ENCODE measurements at places on chromosomes 6 and 20.

- no peak for DNase-seq
These were observed 15.6 kb upstream of the GCNT2 start for GRCh38 chr6:10505529-10505928.

DNA sequence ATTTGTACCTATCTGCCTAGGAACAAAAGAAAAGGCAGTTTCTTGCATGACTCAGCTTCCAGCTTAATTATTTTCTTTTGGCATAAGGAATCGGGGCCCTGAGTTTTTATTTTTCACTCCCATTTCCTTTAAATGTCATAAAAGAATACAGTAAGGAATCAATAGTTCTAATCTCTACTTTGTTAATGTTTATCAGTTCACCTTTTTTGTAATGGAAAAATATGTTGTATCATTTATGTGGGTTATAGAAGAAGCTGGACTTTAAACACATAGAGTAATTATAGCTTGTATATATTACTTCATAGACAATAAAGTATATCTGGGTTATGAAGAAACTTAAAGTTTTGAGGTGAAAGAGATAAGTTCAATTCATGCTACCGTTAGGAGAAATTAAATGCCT lies 1214.8 kb upstream of the GJE1 start:
- no peak for DNase-seq

- DNase-seq, result no peak
These were observed 25.3 kb downstream of the ACSS1 start for GRCh38 chr20:25032478-25033264.

- no peak for DNase-seq
These were observed 1075.8 kb upstream of the MANEA start for GRCh38 chr6:94501516-94501915.

DNA sequence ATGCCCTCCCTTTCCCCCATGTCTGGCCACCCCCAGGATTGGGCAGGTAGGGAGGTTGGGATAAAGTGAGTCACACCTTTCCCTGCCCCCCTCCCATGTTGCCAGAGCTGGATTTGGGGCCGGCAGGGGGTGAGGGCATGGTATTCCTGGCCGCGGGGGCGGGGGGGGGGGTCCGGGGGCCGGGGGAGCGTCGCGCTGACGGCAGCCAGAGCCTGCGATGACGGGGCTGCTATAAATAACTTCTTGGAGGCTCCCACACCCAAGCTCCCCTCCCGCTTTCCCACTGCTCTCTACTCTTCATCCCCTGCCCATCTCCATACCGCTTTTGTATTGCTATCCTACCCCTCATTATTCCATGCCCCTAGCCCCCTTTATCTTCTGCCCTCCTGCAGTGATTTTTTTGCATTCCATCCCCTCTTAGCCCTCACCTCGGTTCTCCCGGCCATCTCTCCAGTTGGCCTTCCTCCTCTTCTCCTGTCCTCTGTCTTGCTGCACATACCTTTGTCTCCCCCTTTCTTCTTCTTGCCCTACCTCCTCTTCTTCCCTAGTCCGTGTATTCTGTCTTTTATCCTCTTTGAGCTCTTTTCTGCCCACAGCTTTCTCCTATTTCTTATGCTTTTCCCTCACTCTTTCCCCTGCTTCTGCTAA lies 13.8 kb downstream of the SYNGAP1 start:
- DNase-seq, result no peak

DNA sequence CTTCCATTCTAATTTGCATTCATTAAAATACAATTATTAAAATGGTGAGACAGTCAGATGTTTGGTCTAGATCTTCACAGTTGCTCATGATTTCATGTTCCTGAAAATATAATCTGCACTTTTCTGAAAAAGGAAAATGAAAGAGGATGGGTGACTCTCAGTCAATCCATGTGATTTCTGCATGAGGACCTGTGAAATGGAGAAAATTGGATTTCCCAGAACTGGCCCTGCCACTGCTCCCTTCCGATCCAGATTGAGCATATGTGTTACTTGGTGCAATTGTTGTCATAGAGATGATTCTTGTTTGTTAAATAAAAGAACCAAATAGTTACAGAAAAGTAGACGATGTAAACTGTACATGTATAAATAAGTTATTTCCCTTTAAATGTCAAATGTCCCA lies 37.4 kb downstream of the HAO1 start:
- DNase-seq, result no peak

DNA sequence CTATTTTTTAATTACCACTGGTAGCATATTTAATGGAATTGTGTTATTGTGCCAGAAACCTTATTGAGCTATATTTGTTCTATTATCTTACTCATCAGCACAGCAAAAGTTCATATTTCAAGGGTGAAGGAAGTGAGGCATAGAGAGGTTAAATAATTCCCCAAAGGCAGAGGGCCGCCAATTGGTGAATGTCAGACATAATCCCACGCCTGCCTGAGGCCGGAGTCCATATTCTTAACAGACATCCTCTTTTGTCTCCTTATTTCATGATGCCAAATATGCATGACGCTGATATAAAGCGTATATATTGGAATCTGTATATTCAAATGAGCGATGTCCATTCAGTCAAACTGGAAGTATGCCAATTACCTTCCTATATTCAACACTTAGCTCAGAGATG lies 505.0 kb upstream of the SLC35B3 start:
- DNase-seq, result no peak

DNA sequence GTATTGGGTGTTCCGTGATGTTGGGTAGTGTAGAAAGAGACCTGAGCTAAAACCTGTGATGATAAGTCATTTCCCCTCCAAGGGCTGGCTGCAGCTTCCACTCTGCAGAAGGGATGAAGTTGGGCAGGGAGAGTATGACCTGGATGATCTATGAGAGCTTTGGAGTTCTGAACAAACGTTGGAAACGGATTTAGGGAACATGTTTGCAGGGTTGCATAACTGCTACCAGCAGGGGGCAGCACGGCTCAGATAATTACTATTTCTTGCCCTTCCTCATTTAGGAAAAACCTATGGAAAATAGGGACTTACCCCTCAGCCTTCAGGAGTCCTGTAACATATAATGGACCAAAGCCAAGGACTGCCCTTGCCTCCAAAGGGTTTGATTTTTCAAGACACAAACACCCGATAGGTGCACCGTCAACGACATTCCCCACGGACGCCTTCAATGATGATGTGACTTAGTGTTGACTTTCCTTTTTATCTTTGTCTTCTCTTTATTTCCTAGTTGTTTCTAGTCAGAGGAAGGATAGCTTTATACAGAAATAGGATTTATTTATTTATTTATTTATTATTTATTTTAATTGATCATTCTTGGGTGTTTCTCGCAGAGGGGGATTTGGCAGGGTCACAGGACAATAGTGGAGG lies 164.9 kb upstream of the SASH1 start:
- DNase-seq, result peak; percentile 18

DNA sequence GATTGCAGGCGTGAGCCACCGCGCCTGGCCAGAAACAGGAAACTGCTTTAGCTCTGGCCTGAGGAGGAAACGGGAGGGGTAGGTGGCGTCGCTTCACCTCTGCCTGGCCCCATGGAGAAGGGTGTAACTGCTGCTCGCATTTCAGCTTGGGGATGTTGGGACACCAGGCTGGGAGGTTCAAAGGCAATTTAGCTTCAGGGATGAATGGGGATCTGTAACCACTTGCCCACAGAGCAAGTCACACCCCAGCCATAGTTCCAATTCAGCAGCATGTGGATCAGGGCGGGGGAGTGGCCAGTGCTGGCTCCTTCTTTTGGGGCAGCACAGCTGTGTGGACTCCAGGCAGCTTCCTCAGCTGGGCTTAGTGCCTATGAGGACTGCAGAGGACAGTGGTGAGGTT lies 34.8 kb upstream of the NUP153 start:
- DNase-seq, result no peak

DNA sequence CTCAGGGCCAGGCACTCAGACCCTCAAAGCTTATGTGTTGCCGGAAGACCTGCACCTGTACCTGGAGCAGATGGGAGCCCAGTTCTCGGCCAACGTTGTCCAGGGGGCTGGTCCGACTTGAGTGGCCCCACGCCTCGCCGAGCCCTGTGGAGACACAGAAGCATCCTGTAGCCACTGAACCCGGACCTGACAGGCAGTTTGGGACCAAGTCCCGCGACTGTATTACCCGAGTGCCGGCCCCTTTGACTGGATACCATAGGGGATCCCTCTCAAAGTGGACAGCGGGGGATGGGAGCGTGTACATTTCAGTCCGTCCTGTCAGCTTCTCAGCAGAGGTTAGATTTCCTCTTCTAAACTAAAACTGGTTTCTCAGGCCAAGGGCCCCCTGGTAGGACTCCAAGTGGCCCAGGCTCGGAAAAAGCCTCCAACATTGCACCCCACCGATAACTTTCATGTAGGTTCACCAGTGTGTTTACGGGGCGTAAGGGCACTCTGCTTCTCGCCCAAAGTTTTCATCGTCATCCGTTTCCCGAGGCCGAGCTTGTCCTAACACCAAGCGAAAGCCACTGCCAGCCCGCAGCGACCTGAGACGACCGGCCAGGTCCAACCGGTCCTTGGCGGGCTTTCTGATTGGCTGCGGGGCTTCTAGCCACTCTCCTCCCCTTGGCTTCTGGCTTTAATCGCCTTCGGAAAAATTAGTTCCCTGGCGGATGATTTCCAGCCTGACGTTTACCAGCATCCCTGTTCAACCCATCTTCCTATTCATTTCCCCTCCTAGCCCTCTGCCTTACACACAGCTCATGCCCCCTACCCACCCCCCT lies 10.8 kb downstream of the SIM1 start:
- no peak for DNase-seq

- no peak for DNase-seq
These were observed 212.2 kb downstream of the CDC5L start for GRCh38 chr6:44599672-44600071.

GRCh38 chr20:37072293-37073196 lies 23.3 kb downstream of the RBL1 start:
- DNase-seq, result no peak

- DNase-seq, result no peak
These were observed 9.2 kb upstream of the HLA-DOB start for GRCh38 chr6:32825966-32826365.

- no peak for DNase-seq
These were observed 241.6 kb downstream of the PHACTR1 start for GRCh38 chr6:12958052-12958706.

- DNase-seq, result no peak
These were observed 1.9 kb downstream of the FAM83C start for GRCh38 chr20:35290186-35290886.

GRCh38 chr6:17638212-17638715 lies 38.2 kb downstream of the FAM8A1 start:
- DNase-seq, result no peak

- no peak for DNase-seq
These were observed 16.6 kb downstream of the GCNT2 start for GRCh38 chr6:10537726-10538125.

DNA sequence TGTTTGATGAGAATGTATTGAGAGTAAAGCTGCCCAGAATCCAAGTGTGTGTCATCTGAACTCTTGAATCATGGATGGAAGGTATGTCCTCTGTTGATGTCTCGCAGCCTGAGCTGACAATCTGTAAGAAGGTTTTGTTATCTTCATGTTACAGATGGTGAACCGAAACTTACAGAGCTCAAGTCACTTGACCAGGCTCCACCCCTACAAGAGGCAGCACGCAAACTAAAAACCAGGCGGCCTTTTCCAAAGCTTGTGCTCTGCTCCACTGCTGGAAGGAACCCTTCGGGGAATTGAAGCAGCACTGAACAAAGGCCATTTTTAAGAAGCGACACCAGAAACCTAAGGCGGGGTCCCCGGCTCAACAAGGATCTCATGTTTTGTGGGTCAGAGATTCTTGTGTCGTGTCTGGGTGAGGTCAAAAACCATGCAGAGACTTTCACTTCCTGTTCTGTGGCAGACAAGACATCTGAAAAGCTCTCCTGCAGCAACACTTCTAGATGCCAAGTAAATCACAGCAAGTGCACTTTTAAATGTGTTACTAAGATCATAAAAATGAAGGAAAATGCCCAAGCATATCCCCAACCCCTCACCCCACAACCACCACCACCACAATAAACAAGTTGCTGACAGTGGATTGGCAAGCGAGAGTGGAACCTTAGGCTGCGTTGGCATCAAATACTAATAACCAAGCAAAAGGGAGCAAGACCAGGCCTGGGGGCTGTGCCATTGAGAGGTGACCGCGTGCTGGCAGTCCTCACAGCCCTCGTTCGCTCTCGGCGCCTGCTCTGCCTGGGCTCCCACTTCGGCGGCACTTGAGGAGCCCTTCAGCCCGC lies 27.3 kb downstream of the NQO2 start:
- DNase-seq, result peak; percentile 29

DNA sequence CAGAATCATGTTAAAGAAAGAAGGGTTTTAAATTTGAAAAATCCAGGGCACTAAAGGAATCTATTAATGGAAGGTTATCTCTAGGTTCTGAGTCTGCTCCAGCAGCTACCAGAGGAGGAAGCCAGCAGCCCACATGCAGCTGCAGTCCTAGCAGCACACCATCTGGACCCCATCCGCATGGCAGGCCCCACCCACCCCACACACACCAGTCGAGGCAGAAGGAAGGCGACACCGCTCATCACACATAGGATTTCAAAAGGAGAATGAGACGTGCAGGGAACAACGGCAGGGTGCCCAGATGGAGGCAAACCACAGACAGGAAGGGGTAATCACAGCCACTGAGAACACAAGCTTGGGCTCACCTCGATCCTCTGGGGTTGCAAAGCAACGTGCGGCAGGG lies 78.9 kb downstream of the GINS1 start:
- no peak for DNase-seq

- DNase-seq, result no peak
These were observed 47.1 kb upstream of the PIM1 start for GRCh38 chr6:37122861-37123260.

- no peak for DNase-seq
These were observed 89.0 kb upstream of the KCNK16 start for GRCh38 chr6:39411465-39411864.

GRCh38 chr6:126367849-126368248 lies 27.9 kb downstream of the CENPW start:
- DNase-seq, result no peak

DNA sequence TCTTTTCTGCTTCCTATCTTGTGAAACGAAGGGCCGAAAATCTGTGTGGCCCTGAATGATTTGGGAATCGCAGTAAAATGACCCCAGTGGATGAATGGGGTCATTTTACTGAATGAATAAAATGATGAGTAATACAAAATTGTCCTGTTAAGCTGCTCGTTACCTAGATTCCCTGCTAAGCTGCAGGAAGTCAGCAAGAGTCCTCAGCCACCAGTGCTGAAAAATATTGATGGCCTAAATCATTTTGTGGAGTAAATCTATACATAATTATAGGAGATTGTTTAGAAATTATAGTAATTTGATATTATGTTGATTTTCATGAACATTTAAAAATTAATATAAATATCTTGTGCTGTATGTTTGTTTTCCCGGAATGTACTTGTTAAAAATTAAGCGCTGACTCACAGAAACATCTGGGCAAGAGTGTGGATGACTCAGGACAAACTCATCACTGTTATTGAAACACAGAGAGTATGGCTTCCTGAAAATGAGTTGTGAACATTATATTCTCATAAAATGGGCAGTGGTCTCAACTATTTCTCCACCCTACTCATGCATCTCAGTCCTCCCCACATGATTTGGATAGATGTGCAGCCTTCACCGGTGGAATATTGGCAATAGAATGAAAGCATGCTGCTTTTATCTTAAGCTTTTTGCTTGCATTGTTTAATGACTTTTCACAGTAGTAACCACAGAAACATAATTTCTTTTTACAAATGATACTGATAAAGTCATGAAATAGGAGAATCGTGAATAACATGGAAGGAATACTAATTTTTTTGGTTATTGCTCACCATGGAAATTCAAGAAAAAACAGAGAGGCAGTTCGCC lies 36.2 kb upstream of the RGS17 start:
- DNase-seq, result no peak

GRCh38 chr6:92341201-92341600 lies 1078.2 kb downstream of the EPHA7 start:
- DNase-seq, result no peak

All from activated CD4-positive, alpha-beta T cell treated with anti-CD3 and anti-CD28 coated beads, Interleukin-2, amount 50 U/mL, for 1 hour (primary cell).